ENCODE measurements at places on chromosomes 2 and 18. TPM values are rescaled to one million over a fixed set of nuclear protein-coding genes. Genes with fewer than 3 reads are reported as not detected.

Gene ZNF385B
- not detected for total RNA-seq

Gene CTAGE1
- total RNA-seq = under 0.01 TPM

DNA sequence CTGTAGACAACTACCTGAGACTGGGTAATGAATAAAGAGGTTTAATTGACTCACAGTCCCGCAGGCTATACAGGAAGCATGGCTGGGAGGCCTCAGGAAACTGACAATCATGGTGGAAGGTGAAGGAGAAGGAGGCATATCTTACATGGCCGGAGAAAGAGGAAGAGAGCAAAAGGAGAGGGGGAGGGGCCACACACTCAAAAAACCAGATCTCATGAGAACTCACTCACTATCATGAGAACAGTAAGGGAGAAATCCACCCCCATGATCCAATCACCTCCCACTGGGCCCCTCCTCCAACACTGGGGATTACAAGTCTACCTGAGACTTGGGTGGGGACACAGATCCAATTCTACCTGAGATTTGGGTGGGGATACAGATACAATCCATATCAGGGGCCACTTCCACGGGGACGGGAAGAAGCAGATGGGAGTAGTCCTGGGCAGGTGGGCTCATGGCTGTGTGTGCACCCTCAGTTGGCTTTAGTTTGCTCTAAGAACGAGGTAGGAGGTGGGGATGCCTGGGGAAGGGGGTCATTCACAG lies 9.9 kb downstream of the MAB21L4 start:
- DNase-seq = no peak

- peak; percentile 77 for DNase-seq
These were observed 64.2 kb downstream of the RBMS1 start for GRCh38 chr2:160429248-160430000.

Gene RAX
- total RNA-seq = not detected

DNA sequence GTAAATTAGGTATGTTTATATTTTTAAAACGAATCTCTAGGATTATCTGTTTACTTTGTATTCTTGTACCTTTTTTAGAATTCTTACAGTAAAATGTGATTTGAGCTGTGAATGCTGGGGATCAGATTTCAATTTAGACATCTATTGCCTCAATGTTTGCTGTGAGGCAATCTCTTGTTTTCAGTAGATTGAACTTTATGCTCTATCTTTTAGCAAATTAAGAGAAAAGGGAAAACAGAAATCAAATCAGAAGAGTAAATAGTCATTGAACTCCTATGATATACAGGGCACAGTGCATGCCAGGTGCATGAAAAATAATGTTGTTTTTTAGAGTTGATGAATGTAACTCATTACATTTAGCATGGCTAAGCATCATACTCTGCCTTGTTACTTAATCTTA lies 39.5 kb downstream of the ZC3H6 start:
- no peak for DNase-seq

DNA sequence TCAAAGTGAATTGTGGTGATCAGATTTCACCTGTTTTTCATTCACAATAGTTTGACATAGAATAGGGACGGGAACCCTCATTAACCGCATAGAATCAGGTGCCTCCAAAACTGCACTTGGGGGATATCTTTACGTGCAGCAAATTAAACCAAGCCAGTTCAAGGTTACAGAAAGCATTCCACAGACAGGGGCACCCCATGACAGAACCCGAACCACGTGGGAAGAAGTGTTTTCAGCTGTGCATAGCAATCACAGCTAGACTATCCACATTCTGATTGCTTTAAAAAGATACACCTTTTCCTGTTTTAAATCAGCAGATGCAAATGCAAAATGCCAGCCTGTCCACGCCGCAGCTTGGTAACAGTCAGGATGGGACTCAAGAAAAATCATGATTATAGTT lies 205.8 kb downstream of the ANAPC1 start:
- no peak for DNase-seq
